ENCODE measurements at places on chromosomes 7 and 10.

- no peak for DNase-seq
- no peak overlapping the region for H3K4me3 ChIP-seq
- H3K4me1 ChIP-seq, result no peaks in the 10 kb centered on the region
- H3K36me3 ChIP-seq, result no peaks in the 10 kb centered on the region
- H3K27ac ChIP-seq, result no peak overlapping the region
Measured at GRCh38 chr10:89909752-89910151, 208.4 kb downstream of the KIF20B start.

DNA sequence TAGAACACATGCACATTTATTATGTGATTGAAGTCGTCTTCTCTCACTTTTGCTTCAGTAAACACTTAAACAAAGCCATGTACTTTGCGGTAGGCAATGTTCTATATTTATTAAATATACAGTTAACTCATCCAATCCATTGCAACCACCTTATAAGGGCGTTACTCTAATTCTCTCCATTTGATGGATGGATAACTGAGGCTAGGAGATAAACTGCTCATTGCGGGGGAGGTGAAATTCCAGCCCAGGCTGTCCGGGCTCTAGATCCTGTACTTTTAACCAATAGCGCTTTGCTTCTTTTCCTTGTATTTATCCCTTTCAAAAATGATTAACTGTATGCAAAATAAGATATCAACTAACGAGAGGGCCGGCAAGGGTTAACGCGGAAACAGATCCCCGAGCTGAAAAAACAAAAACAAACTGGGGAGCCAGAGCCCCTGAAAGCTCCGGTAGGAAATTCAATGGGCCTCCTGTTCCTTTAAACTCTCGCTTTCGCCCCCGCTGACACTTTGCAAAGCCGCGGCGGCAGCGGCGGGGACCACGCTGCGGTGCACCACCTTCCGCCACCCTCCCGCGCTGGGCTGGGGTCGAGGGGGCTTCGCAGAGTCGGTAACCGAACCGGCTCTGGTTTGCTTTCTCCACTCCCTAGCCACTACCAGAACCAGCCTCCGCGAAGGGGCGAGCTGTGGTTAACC lies 1.0 kb upstream of the PLXDC2 start:
- no peak overlapping the region for H3K4me3 ChIP-seq
- peaks cover 21% of the 10 kb centered on the region for H3K27me3 ChIP-seq
- no peak overlapping the region for H3K27ac ChIP-seq

GRCh38 chr7:13563257-13563656 lies 426.2 kb downstream of the ETV1 start:
- peaks cover 2% of the 10 kb centered on the region for H3K36me3 ChIP-seq
- peaks cover under 1% of the 10 kb centered on the region for H3K4me1 ChIP-seq
- no peak overlapping the region for H3K27ac ChIP-seq
- DNase-seq, result no peak

GRCh38 chr10:34624323-34625153 lies 190.6 kb downstream of the PARD3 start:
- H3K4me1 ChIP-seq, result no peaks in the 10 kb centered on the region
- H3K27ac ChIP-seq, result no peak overlapping the region
- peaks cover 18% of the 10 kb centered on the region for H3K27me3 ChIP-seq

GRCh38 chr7:70776627-70777101 lies 355.3 kb upstream of the GALNT17 start:
- DNase-seq, result peak; percentile 15
- no peaks in the 10 kb centered on the region for H3K27me3 ChIP-seq
- peak overlapping the region; percentile 76 for H3K27ac ChIP-seq
- H3K4me3 ChIP-seq, result no peak overlapping the region

- peak; percentile 79 for DNase-seq
- H3K4me1 ChIP-seq, result peaks cover 89% of the 10 kb centered on the region
- H3K27ac ChIP-seq, result peak overlapping the region; percentile 95
- peaks cover 33% of the 10 kb centered on the region for H3K36me3 ChIP-seq
- no peaks in the 10 kb centered on the region for H3K27me3 ChIP-seq
Measured at GRCh38 chr10:26448706-26449435, 10.7 kb downstream of the APBB1IP start.

DNA sequence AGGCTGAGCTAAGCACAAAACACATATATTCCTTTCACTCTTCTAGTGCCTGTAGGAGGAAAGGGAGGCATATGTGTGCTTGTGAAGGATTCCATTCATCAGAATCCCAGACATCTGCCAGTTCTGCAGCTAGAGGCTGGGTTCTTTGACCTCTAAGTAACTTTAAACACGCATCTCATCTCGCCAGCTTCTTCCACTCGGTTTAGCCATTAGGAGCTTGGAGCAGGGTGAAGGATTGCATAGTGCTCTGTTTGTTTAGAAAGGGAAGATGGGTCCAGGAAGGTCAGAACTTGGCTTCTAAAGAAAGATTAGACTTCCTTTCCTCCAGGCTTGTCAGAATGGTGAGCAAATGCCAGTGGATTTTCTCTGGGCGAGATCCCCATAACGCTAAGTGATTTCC lies 43.6 kb downstream of the HK1 start:
- no peak overlapping the region for H3K27ac ChIP-seq
- peaks cover 46% of the 10 kb centered on the region for H3K4me1 ChIP-seq
- no peaks in the 10 kb centered on the region for H3K27me3 ChIP-seq
- H3K36me3 ChIP-seq, result peaks cover 17% of the 10 kb centered on the region
- no peak for DNase-seq
- H3K4me3 ChIP-seq, result no peak overlapping the region

- peaks cover 2% of the 10 kb centered on the region for H3K4me1 ChIP-seq
- no peaks in the 10 kb centered on the region for H3K27me3 ChIP-seq
- peaks cover 7% of the 10 kb centered on the region for H3K36me3 ChIP-seq
- no peak overlapping the region for H3K4me3 ChIP-seq
- DNase-seq, result no peak
- no peak overlapping the region for H3K27ac ChIP-seq
Measured at GRCh38 chr10:96971324-96971723, 139.2 kb downstream of the LCOR start.

DNA sequence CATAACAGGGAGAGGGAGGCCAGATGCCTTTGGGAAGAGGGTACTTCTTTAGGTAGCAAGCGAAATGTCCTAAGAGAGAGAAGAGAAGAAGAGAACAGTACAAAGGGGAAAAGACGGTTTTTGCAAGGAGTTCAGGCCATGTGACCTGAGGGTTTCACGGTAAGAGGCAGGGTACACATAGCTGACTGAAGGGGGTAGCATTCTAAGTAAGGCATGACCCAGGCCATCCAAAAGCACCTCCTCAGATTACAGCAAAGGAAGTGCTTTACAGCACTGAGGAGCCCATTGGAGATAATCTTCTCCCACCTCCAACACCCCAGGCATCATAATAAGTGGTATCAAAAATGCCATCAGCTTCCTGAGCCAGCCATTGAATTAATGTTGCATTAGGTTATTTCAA lies 258.2 kb upstream of the NPY start:
- H3K4me1 ChIP-seq, result no peaks in the 10 kb centered on the region
- H3K27ac ChIP-seq, result no peak overlapping the region
- no peaks in the 10 kb centered on the region for H3K36me3 ChIP-seq
- no peaks in the 10 kb centered on the region for H3K27me3 ChIP-seq

DNA sequence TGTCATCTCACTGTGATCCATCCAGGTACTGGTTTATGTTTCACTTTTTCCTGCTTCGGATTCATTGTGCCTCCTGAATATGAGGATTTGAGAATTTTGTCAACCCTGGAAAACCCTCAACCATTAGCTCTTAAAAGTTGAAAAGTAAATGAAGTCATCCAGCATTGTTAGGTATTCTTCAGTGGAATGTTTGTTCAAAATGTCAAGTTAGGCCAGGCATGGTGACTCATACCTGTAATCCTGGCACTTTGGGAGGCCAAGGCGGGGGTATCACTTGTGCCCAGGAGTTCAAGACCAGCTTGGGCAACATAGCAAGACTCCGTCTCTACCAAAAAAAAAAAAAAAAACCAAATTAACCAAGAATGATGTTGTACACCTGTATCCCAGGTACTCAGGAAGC lies 222.1 kb downstream of the NSUN6 start:
- no peak overlapping the region for H3K4me3 ChIP-seq
- no peaks in the 10 kb centered on the region for H3K4me1 ChIP-seq
- DNase-seq, result no peak
- no peaks in the 10 kb centered on the region for H3K27me3 ChIP-seq
- H3K36me3 ChIP-seq, result no peaks in the 10 kb centered on the region

- H3K27me3 ChIP-seq, result peaks cover 5% of the 10 kb centered on the region
- peaks cover 9% of the 10 kb centered on the region for H3K4me1 ChIP-seq
- DNase-seq, result no peak
- H3K27ac ChIP-seq, result no peak overlapping the region
- H3K36me3 ChIP-seq, result peaks cover 2% of the 10 kb centered on the region
Measured at GRCh38 chr10:120586471-120586872, 129.4 kb downstream of the PLPP4 start.

DNA sequence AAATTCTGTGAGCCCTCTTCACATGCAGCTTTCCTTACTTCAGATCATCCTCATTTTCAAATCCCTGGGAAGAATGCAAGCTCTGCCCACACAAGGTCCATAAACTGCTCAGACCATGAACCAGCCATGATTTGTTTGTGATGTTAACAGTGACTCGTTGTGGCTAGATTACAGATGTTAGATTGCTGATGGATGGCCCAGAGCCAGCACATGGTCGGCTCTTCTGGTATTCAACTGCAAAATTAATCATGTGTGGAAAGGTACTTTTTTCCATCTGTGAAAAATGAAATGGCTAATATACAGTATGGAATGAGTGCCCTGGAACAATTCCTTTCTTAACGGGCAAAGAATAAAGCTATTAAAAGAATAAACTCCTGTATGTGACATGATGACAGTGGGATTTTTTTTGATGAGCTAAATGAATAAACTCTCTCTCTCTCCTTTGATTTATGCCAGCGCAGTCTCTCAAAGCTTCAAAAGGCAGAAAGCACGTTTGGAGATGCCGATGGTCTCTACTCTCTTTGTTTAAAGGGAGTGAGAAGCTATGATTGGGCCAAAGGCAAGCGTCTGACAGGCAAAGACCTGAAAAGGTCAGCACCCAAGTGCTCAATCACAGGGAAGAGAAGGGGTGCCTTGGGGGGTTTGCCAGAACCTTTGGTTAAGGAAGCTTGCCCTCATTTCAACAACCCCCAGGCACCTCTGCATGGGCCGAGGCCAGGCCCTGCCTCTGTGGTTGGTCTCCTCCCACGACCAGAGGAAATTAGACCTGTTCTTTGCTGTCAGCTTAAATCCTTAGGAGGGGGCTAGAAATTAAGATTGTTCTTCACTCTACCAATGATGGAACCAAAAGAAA lies 444.0 kb upstream of the NFE2L3 start:
- DNase-seq, result no peak
- H3K4me1 ChIP-seq, result no peaks in the 10 kb centered on the region
- H3K4me3 ChIP-seq, result no peak overlapping the region

GRCh38 chr10:76350583-76350982 lies 919.2 kb downstream of the LRMDA start:
- H3K4me3 ChIP-seq, result no peak overlapping the region
- no peaks in the 10 kb centered on the region for H3K4me1 ChIP-seq
- no peaks in the 10 kb centered on the region for H3K36me3 ChIP-seq
- H3K27me3 ChIP-seq, result no peaks in the 10 kb centered on the region
- no peak for DNase-seq

- DNase-seq, result no peak
- no peaks in the 10 kb centered on the region for H3K4me1 ChIP-seq
- H3K4me3 ChIP-seq, result no peak overlapping the region
- peaks cover 2% of the 10 kb centered on the region for H3K36me3 ChIP-seq
Measured at GRCh38 chr10:130079614-130080460, 30.8 kb downstream of the C10orf143 start.

DNA sequence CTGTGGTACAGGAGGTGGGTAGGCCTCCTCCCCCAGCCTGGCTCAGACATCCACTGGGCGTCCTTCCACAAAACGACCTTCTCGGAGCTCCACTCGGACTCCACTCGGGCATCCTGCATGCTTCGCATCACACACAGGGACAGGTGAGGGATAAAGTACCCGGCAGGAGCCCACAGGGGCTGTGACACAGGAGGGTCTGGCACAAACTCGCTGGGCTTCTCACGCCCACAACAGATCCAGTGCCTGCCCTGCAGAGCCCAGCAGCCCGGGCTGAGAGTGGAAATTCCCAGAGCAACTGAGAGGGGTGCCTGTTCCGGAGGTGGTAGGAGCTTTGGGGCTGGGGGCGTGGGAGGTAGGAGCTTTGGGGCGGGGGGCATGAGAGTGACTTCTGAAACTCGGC lies 108.4 kb downstream of the MKI67 start:
- peak overlapping the region; percentile 30 for H3K27ac ChIP-seq
- H3K36me3 ChIP-seq, result peaks cover 5% of the 10 kb centered on the region
- no peak for DNase-seq
- H3K27me3 ChIP-seq, result peaks cover 24% of the 10 kb centered on the region

- DNase-seq, result no peak
- no peak within 1 kb of the TSS for H3K27ac ChIP-seq
- H3K4me3 ChIP-seq, result peak within 1 kb of the TSS; percentile 34
- no peaks in the 10 kb centered on the region for H3K36me3 ChIP-seq
- H3K4me1 ChIP-seq, result no peaks in the 10 kb centered on the region
- H3K27me3 ChIP-seq, result peaks cover 78% of the 10 kb centered on the region
Measured at GRCh38 chr10:117137911-117138642, at the start of gene VAX1. Gene VAX1, minus strand, starts transcription at chr10:117138270. Its CDS starts 214 bp downstream, at chr10:117138056.

GRCh38 chr10:72542396-72542815 lies 83.5 kb downstream of the MICU1 start:
- H3K27ac ChIP-seq, result no peak overlapping the region
- H3K4me1 ChIP-seq, result no peaks in the 10 kb centered on the region
- no peaks in the 10 kb centered on the region for H3K27me3 ChIP-seq
- no peak for DNase-seq

DNA sequence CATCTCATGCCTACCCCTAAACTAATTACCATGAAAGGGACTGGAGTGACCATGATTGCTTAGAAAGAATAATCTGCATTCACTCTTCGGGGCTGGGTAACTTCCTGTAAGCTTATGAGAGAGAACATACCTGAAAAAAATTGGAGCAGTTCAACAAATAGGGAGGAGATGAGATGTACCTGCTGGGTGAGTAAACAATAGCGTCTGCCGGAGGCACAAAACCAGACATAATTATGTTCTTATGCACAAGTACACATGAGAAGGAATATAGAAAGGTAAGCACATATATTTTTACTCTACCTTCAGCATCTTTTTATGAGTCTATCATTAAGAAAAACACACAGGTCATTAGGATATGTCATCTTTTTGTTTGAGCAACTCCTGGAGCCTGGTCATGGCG lies 224.6 kb upstream of the FERD3L start:
- no peak overlapping the region for H3K4me3 ChIP-seq
- DNase-seq, result no peak
- H3K27me3 ChIP-seq, result no peaks in the 10 kb centered on the region
- H3K4me1 ChIP-seq, result no peaks in the 10 kb centered on the region
- H3K27ac ChIP-seq, result no peak overlapping the region

DNA sequence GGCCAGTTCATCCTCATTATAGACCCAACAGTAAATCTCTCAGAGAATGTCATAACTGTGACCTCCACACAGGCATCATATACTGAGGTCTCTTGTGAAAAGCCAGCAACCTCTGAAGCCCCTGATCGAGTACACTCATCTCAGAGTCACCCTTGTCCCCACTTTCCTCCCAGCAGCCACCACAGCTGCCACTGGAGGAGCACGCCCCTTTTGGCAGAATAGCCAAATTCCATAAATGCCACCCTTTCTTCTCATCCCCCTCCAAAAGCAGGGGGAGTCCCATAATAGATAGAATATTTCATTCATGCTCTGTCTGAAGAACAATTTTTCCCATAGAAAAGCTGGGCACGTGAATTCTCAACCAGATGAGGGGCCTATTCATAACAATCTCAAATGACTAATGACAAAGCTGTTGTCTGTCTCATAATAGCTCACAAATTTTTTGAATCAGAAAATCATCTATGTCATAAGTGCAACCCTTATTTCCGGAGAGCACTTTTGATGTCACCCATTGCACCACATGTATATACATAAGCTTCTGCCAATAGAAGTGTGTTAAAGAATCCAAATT lies 47.4 kb downstream of the SGMS1 start:
- peak overlapping the region; percentile 41 for H3K27ac ChIP-seq
- no peaks in the 10 kb centered on the region for H3K27me3 ChIP-seq
- H3K36me3 ChIP-seq, result no peaks in the 10 kb centered on the region
- DNase-seq, result no peak
- no peak overlapping the region for H3K4me3 ChIP-seq
- H3K4me1 ChIP-seq, result peaks cover 79% of the 10 kb centered on the region
